ENCODE measurements at places on chromosomes 7 and 10.

- no peak for DNase-seq
Observed at GRCh38 chr10:114631090-114631665, 26.9 kb downstream of the ABLIM1 start.

DNA sequence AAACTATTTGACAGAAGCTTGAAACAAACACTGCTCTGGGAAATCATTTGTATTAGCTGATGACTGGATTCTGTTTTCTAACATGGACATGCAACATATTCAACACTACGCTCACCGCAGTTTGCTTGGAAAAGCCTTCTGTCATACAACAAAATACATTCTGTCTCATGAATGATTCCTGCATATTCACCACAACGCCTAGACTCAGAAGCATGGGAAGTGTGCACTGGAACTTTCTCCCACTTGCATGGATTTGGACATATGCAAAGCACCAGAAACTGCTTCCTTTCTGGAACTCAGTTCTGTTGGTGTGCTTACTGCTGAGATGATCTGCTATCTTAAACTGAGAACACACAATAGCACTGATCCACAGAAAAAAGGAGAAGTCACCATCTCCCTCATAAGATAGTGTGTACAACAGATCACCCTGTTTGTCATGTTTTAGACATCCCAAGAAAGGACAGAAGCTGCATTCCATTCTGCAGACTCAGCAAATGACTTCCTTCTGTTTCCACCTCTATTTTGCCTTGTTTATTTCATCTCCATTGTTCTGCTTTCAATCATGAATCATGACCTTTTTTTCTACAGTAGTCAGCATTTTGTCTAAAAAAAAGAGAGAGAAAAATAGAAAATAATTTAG is 115.8 kb downstream of the HTR7 start:
- DNase-seq, result no peak

DNA sequence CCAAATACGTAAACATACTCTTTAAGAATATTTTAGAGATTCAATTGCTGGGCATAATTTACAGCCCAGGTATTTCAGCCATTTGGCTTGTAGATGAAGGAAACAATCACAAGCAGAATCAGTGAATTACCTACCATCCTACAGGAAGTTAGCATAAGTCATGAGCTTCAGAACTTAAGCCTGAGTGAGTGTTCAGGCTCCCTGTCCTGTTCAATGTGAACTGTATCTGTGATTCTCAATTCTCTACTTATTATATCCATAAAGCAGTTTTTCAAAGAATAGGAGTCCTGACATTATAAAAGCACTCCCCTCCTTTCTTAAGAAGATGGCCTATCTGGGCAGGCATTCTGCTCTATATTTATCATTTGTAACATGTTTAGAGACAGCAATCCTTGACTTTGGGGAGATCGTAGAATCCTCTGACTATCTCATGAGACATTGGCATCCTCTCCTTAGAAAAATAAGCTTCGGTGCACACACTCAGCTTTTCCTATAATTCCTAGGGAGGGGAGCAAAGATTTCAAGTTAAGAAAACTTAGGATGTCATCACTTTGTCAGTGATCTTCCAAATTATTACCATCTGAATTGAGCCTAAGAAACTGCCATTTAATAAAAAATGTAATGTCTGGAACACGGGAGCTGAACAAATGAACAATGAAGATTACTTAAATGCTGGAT is 645.2 kb upstream of the IGFBP3 start:
- DNase-seq, result no peak

GRCh38 chr10:33521062-33521461 is 186.6 kb upstream of the NRP1 start:
- DNase-seq, result no peak

DNA sequence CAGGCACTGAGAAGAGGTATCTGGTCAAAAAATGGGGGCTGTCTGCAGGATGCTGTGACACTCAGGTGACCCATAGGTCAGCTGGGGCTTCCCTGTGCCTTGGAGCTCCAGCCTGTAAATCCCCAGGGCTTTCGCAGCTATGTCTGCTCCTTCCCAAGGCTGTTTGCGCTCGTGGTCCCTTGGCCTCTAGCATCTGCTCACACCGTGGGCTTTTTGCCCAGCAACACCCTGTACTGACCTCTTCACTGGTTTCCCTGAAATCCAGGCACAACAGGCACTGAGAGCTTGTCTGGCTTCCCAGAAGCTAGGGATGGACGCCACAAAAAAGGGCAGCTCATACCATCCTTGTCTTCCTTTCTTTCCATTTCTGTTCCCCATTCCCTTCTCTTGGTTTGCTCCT is 280.3 kb upstream of the HABP2 start:
- no peak for DNase-seq

DNA sequence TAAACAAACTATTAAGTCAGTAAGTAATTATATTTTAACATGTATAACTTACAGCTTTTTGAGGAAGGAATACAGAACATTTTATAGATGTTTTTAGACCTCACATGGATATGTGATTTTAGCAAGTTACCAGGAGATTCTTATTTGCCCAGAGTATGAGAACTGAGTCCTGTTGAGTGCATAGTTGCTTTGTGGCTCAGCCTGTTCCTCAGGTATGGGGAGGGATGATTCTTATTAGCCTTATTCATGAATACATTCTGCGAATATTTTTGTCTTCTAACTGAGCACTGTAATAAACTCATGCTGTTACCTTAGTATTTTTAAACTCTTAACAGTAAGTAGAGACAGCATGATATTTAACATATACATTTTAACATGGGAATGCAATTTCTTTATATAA is 17.9 kb downstream of the BTAF1 start:
- no peak for DNase-seq

- no peak for DNase-seq
Observed at GRCh38 chr10:26525586-26525985, 87.4 kb downstream of the APBB1IP start.

- no peak for DNase-seq
Observed at GRCh38 chr10:3702569-3702968, 82.4 kb downstream of the KLF6 start.

GRCh38 chr7:19121977-19122588 is 4.6 kb upstream of the TWIST1 start:
- no peak for DNase-seq

DNA sequence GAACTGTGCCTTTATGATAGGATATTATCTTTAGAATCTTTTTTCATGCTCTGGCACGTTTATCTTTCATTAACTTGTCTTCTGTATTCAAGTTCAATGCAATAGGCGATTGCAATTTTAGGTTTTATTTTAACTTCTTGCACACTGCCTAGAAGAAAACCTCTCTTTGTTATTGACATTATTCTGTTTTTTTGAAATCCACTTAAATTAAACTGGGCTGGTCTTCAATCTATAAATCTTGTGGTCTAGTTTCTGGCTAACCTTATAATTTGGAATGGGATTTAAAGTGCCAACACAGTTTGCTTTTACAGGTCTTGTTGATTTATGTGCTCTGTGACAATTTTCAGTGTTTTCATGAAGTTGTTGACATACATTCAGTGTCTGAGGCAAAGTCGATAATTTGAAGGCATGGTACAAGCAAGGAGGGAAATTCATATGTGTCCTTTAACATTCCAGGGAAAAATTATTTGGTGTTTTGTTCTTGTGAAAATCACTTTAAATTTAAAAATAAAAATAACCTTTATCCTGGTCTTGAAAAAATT is 240.9 kb downstream of the KIAA1217 start:
- no peak for DNase-seq

GRCh38 chr7:108076156-108076555 is 54.0 kb downstream of the LAMB4 start:
- DNase-seq, result no peak

GRCh38 chr7:116911801-116912200 is 41.5 kb upstream of the ST7 start:
- no peak for DNase-seq

DNA sequence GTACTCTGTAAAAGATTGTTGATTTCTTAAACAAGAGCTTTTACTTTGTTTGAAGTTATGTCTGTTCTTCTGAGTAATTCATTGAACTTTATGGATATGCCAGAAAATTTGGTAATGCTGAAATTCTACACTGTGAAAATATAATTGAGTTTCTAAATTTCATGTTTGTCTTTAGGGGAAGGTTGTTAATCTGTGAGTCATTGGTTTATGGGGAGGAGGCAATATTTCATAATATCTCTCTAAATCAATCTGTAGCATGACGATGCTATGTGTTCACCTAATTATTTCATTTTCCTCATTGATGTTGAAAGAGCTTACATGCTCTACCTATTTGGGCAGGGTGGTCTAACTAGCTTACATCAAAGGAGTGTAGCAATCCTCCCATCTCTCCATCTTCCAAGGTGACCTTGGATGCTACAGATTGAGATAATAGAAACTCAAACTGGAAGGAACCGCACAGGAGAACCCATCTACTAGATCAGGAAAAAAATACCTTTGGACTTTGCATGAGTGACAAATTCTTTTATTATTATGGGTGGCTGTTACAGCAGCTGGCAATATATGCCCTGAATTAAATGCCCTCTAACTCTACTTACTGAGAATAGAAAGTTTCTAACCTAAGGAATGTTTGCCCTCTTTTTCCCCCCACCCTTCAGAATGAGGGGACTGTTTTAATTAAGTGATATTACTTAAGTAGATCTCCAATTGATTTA is 8.4 kb upstream of the SNX13 start:
- DNase-seq, result no peak

GRCh38 chr7:117158941-117159697 is 163.7 kb downstream of the WNT2 start:
- no peak for DNase-seq

DNA sequence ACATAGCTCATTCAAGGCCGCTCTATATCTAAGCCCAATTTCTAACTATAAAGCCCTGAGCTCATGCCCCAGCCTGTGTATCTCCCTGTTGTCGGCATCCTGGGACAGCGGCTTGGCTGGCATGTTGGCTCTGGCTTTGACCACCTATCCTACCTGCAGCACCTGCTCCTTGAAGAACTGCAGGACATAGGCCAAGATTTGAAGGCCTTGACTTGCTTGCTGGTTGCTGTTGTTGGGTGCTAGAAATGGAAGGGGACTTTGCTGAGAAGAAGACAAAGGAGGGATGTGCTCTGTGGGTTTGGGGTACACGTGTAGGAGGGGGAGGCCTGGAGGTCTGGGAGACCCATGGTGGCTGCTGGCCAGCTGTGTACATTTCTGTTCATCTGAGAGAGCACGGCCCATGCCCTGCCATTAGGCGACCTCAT is 11.1 kb downstream of the PNLIPRP2 start:
- no peak for DNase-seq

- DNase-seq, result peak; percentile 8
Observed at GRCh38 chr10:42997849-42998165, 79.1 kb upstream of the RET start.

- DNase-seq, result no peak
Observed at GRCh38 chr10:30639946-30640786, 10.6 kb upstream of the LYZL2 start.

DNA sequence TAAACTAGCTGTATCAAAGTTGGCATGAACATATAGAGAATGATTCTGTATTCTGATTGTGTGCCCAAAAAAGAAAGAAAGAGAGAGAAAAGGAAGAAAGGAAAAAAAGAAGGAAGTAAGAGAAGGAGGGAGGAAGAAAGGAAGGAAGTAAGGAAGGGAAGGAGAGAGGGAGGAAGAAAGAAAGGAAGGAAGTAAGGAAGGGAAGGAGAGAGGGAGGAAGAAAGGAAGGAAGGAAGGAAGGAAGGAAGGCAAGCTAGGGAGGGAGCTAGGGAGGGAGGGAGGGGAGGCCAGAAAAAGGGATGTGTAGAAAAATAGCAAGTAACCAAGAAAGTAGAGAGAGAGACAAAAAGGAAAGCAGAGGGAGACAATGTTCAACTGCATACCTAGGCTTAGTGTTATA is 60.7 kb upstream of the TARP start:
- DNase-seq, result no peak

DNA sequence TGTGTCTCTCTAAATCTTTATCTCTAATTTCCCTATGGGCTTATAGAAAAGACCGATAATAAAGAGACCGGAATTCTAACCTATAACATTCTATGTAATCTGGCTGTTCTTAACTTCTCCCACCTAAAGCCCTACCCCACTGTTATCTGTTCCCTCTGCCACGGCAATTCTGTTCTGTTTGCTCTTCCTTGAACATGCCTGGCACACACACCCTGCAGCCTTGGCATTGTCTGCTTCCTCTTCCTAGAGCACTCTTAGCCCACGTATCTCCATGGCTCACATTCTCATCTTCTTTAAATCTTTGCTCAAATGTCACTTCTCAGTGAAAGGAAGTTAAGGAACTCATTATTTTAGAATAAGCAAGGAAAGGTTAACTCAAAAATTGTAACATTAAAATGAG is 309.2 kb downstream of the GPR158 start:
- no peak for DNase-seq

DNA sequence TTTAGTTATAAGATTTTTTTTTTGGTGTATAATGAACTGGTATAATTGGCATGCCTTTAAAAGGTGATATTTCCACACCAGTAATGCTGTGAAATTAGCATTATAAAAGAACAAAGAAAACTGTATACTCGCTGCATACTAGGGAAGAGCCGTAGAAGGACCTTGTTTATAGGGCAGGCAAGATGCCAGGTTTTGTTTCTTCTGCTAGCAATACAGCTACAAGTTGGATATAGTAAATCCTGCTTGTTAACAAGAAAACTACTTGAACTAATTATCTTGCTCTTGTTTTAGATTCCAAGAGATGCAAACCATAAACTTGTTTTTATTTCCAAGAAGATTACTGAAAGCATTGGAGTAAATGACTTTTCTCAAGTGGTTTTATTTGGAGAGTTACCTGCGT is 1.9 kb downstream of the DNAH11 start:
- DNase-seq, result no peak

DNA sequence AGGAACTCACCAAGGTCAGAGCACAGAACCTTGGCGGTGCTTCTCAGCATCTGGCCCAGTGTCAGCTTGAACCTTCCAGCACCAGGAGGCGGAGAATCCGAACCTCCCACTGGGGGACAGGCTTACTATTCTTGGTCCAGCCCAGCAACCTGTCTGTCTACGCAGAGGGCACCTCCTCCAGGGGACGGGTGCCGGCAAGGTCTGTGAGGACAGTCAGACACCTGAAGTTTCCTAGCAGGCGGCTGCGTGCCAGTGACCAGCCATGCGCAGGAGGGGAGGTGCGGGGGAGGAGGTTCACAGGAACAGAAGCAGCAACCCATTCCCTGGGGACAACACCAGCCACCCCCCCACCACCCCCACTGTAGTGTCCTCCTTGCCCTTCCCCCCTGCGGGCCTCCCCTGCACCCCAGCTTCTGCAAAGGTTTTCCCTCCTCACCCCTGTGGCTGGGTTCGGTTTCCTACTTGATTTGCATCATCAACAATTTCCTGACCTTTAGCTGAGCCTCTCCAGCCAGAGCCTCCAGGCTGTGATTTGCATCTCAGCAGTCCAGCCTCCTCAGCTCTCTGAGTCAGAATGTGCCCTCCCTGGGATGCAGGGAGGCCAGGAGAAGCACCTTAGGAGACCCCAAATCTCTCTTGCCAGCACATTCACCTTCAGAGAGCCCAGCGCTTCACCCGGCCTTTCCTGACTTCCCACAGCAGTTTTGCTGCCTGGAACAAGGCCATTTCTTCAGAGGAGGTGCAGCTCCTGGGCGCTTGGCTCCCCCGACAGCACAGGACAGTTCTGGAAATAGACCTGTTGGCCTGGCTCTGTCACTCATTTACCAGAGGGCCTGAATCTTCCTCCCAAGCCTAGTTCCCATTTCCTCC is 107.5 kb upstream of the NPS start:
- DNase-seq, result peak; percentile 49

Data from colonic mucosa (tissue), 4 donors.